Hippocampal formation (tissue), 2 donors: ENCODE measurements at places on chromosomes 13 and 19.

GRCh38 chr13:51844862-51845573 lies at the start of gene TMEM272:
TMEM272 (minus strand) TSS chr13:51845177; CDS start chr13:51838530, 6,647 bp downstream.
- DNase-seq: peak; percentile 46

GRCh38 chr13:50323440-50324065 lies 308.3 kb downstream of the KCNRG start:
- no peak for DNase-seq

- DNase-seq: no peak
Measured at GRCh38 chr19:16564842-16565241, 7.4 kb downstream of the SLC35E1 start.

DNA sequence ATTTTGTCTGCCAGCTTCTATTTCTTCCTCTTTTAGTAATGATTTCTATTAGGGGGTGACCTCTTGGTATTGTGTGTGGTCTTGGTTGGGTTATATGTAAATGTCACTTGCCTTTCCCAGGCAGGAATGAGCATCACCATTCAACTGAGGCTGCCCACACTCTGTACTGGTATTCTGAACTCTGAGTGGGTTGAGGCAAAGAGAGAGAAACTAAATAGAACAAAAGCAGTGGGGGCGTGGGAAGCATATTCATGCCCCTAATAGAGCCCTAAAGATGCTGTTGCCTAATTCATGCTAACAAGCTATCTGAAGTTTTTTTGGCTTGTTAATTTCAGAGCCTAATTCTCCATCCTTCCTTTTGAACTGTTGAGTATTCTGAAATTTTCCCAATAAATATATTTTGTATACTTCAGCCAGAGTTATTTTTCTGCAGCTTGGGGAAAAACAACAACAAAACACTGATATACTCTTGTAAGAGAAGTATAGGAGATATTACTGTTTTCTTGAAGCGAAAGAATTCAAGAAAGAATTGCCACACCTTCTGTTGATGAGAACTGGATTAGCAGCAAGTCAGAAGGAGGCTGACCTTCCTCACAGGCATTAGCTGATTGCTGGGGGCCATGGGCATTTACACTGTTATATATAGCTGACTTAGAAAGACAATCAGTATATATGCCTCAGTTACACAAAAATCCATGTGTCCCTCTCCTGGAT lies 315.8 kb upstream of the KLF12 start:
- no peak for DNase-seq

GRCh38 chr19:19406878-19407632 lies 1.6 kb downstream of the GATAD2A start:
- no peak for DNase-seq

- no peak for DNase-seq
Measured at GRCh38 chr13:97112446-97113152, 109.5 kb upstream of the MBNL2 start.

- DNase-seq: no peak
Measured at GRCh38 chr19:3507371-3508120, 1.4 kb downstream of the FZR1 start.

DNA sequence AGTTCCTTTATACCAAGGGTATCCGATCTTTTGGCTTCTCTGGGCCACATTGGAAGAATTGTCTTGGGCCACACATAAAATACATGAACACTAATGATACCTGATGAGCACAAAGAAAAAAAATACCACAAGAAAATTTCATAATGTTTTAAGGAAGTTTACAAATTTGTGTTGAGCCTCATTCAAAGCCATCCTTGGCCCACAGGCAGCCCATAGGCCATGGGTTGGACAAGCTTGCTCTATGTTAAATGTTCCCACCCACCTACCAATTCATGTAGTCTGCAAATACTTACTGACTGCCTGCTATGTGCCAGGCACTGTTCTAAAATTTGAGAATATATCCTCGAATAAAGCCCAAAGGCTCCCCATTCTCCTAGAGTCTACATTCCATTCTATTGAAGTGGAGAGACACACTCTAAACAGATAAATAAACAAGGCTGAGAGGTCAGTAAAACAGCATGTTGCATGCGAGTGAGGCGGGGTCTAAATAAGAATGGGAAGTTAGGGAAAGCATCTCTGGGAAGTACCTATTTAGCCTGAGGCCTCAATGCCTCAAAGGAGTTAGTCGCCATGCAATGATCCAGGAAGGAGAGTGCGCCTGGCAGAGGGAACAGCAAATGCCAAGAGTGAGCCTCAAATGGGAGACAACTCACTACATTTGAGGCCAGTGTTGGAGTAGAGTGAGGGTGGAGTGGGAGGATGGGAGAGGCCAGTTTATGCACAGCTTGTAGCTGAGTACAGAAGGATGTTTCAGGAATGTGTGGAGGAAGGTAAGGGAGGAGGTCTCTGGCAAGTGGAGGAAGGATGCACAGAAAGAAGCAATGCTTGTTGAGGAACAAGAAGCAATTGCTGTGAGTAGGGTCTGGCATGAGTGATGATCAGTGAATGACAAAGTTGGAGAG lies 52.5 kb upstream of the CLDN10 start:
- DNase-seq: no peak

DNA sequence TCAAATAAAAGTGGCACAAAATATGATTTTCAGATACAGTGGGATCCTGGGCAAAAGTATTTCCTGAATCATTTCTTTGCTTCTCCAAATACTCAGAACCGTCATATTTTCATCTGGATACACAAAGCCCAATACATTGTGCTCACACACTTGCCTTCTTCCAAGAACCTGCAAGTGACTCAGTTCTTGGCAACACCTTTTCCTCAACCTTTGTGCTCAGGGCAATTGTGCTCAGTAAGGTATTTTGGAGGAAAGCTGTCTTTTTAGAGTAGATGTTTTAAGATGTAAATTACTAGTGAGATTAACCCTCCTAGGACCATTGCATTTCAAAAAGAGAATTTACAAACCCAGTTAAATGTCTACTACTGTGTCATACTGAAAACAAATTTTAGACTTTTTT lies 233.5 kb downstream of the EFNB2 start:
- DNase-seq: no peak

DNA sequence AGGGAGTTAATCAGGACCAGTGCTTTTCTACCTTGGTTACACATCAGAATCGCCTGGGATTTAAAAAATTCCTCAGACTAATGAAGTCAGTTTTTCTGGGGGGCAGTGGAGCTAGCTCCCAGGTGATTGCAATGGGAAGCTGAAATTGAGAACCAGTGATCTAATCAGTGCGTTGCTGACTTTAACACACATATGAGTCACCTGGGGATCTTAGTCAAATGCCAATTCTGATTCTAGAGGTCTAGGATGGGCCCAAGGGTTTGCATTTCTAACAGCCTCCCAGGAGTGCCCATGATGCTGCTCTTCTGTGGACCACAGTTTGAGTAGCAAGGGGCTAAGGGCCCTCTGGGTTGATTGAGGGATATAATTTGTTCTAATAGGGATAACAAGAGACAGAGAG lies 54.5 kb downstream of the KL start:
- no peak for DNase-seq

- DNase-seq: no peak
Measured at GRCh38 chr13:80307401-80307987, 33.4 kb downstream of the SPRY2 start.

GRCh38 chr19:51697169-51697776 lies 4.1 kb downstream of the SPACA6 start:
- DNase-seq: no peak

- no peak for DNase-seq
Measured at GRCh38 chr13:51136276-51136980, 25.4 kb upstream of the C13orf42 start.

GRCh38 chr13:38883783-38884182 lies 106.8 kb downstream of the STOML3 start:
- no peak for DNase-seq

- peak; percentile 3 for DNase-seq
Measured at GRCh38 chr19:16714702-16715287, 4.9 kb upstream of the NWD1 start.

- no peak for DNase-seq
Measured at GRCh38 chr19:10577951-10578350, 9.2 kb downstream of the AP1M2 start.
